ENCODE measurements at places on chromosomes 6 and 20. TPM values are rescaled to one million over a fixed set of nuclear protein-coding genes. Genes with fewer than 3 reads are reported as not detected.

DNA sequence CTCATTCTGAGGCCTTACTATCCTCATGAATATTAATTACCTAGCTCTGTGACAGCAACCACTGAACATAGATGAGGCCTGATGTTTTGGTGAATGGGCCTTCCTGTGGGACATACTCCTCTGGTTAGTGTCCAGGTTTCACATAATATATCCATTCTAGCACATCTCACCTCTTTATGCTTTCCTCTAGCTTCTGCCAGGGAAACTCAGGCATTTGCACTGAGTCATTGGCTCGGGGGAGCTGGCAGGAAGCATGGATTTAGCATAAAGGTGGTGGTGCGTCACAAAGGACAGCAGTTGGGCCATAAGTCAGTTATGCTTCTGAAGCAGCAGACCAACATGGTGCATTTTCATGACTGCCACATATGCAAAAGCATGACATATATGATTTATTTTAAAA lies 37.5 kb upstream of the TMEM170B start:
- no peak overlapping the region for H3K27ac ChIP-seq
- H3K36me3 ChIP-seq, result no peaks in the 10 kb centered on the region
- H3K4me1 ChIP-seq, result no peaks in the 10 kb centered on the region
- H3K27me3 ChIP-seq, result no peaks in the 10 kb centered on the region
- DNase-seq, result no peak

DNA sequence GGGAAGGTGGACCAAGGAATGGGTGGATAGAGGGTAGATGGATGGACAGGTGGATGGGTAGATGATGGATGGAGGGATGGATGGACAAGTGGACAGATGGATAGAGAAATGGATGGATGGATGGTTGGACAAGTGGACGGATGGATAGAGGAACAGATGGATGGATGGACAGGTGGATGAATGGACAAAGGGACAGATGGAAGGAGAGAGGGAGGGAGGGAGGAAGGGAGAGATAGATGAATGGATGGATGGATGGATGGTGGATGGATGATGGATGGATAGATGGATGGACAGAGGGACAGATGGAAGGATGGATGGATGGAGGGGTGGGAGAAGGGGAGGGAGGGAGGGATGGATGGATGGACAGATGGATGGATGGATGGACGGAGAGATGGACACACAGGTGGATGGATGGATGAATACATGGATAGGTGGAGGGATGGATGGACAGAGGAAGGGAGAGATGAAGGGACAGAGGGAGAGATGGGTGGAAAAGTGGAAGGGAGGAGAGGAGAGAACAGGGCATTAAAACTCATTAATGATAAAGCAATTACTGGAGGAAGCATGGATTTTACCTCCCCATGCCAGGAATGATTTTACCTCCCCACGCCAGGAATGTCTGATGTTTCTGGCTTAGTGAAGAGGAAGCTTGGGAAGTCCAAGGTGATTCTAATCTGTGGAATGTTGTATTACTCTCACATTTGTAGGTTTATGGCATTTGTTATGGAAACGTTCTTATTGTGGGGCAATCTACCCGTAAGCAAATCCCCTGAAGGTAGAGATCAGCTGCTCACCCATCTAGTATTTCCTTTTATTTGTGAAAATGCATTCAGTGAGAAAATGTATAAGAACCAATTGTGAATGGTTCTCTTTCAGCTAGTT lies 383.3 kb downstream of the TAF4 start:
- H3K27me3 ChIP-seq, result no peaks in the 10 kb centered on the region
- no peaks in the 10 kb centered on the region for H3K4me1 ChIP-seq
- H3K36me3 ChIP-seq, result no peaks in the 10 kb centered on the region
- H3K4me3 ChIP-seq, result no peak overlapping the region

- H3K4me1 ChIP-seq, result peaks cover 7% of the 10 kb centered on the region
- H3K4me3 ChIP-seq, result no peak overlapping the region
- no peaks in the 10 kb centered on the region for H3K27me3 ChIP-seq
- H3K27ac ChIP-seq, result peak overlapping the region; percentile 89
- peak; percentile 63 for DNase-seq
Measured at GRCh38 chr6:167735084-167735950, 91.4 kb upstream of the AFDN start.

GRCh38 chr6:157762636-157763035 lies 60.4 kb upstream of the SNX9 start:
- DNase-seq, result no peak
- no peak overlapping the region for H3K4me3 ChIP-seq
- peak overlapping the region; percentile 49 for H3K27ac ChIP-seq
- peaks cover 2% of the 10 kb centered on the region for H3K4me1 ChIP-seq
- no peaks in the 10 kb centered on the region for H3K27me3 ChIP-seq

- no peaks in the 10 kb centered on the region for H3K27me3 ChIP-seq
- no peaks in the 10 kb centered on the region for H3K36me3 ChIP-seq
- no peaks in the 10 kb centered on the region for H3K4me1 ChIP-seq
- H3K4me3 ChIP-seq, result no peak overlapping the region
Measured at GRCh38 chr6:95240514-95240913, 336.8 kb upstream of the MANEA start.

DNA sequence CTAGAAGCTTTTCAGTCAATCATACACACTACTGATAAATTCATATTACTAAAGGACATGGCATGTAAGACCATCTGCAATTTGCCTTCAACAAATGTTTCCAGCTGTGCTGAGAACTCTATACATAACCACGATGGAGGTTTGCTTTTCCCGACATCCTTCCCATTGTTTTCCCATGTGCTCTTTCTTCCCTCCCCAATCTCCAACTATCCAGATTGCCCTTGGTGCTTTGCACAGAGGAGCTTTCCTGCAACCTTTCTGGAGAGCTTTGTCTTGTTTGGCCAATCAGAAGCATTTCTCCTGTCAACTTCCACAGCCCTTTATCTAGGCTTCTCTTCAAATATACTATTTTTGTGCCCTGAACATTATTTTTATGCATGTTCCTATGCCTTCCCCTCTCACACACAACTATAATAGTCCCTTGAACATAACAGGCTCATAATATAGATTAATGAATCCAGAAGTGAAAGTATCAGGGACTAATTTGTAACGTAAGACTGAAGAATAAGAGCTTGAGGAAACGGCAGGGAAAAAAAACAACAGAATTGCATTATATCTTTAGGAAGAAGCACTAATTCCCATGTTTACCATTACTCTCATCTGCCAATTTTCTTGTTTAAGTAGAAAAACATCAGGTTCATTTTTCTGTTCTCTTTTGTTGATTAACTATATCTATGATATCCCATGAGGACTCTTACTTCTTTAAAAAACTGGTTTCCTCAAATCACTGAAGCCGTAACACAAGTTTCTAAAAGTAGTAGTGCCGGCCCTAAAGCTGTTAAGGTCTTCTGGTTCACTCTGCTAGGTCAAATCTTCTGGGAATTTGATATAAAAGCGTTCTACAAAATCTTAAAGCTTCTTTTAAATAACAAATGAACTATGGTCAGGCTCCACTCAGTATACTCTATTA lies 20.1 kb downstream of the SMLR1 start:
- peaks cover 2% of the 10 kb centered on the region for H3K36me3 ChIP-seq
- H3K4me1 ChIP-seq, result peaks cover 10% of the 10 kb centered on the region

DNA sequence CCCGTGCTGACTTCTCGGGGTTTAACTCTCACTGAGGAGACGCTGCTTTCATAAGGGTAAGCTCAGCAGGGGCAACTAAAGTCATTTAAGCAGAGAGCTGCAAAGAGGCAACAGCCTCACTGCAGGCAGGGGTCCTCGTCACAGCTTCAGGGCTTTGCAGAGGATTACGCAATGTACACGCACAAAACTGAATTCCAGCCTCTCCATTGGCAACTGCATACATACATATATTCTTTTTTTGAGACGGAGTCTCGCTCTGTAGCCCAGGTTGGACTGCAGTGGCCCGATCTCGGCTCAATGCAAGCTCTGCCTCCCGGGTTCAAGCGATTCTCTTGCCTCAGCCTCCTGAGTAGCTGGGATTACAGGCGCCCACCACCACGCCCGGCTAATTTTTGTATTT lies 2.4 kb downstream of the GMEB2 start:
- H3K4me3 ChIP-seq, result no peak overlapping the region
- H3K27me3 ChIP-seq, result no peaks in the 10 kb centered on the region
- H3K27ac ChIP-seq, result no peak overlapping the region
- no peaks in the 10 kb centered on the region for H3K36me3 ChIP-seq
- no peak for DNase-seq
- H3K4me1 ChIP-seq, result peaks cover 9% of the 10 kb centered on the region

DNA sequence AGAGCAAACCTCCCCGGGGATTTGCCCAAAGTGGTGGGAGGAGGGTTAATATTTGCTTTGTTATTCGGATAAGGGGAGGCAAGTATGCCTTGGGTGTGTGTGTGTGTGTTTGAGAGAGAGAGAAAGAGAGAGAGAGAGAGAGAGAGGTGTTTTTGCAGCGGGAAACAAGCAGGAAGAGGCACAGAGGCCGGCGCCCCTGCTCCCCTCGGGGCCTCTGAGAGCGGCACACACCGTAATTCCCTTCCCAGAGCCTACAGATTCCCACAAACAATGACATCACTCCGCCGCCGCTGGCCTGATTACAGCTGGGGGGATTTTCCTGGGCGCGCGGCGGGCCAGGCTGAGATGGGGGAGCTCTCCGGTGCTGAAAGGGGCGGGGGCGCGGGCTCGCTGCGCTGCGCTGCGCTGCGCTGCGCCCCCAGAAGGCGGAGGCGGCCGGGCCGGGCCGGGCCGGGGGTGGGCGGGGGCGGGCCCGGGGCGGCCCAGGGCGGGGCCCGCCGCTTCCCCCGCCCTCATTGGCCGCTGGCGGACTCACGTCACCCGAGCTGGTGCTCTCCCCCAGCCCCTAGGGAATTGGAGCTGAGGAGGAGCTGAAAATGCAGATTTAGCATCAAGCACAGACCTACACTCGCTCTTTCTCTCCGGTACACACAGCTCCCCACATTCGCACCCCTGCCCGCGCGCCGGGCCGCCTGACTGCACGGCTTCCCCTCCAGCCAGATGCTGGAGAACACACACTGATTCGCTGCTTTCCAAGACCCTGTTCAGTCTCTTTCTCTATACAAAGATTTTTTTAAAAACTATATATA lies at the start of gene PCSK2:
Gene PCSK2, plus strand, starts transcription at position 631 of the 809 bp plus-strand sequence. CDS start 266 bp downstream, outside the sequence.
- no peaks in the 10 kb centered on the region for H3K36me3 ChIP-seq
- H3K4me1 ChIP-seq, result no peaks in the 10 kb centered on the region
- no peak for DNase-seq
- H3K27ac ChIP-seq, result no peak within 1 kb of the TSS

GRCh38 chr6:157443066-157443800 lies 62.2 kb downstream of the ZDHHC14 start:
- no peak overlapping the region for H3K4me3 ChIP-seq
- no peak for DNase-seq
- H3K27ac ChIP-seq, result no peak overlapping the region
- peaks cover 9% of the 10 kb centered on the region for H3K4me1 ChIP-seq

GRCh38 chr20:23248461-23248882 lies 102.1 kb upstream of the NXT1 start:
- H3K27me3 ChIP-seq, result no peaks in the 10 kb centered on the region
- DNase-seq, result no peak
- H3K4me3 ChIP-seq, result no peak overlapping the region
- no peaks in the 10 kb centered on the region for H3K36me3 ChIP-seq
- H3K4me1 ChIP-seq, result no peaks in the 10 kb centered on the region

- DNase-seq, result no peak
- no peaks in the 10 kb centered on the region for H3K27me3 ChIP-seq
- no peaks in the 10 kb centered on the region for H3K36me3 ChIP-seq
- H3K4me3 ChIP-seq, result peak within 1 kb of the TSS; percentile 56
- H3K4me1 ChIP-seq, result peaks cover 23% of the 10 kb centered on the region
Measured at GRCh38 chr6:72621291-72622093, at the start of gene KCNQ5. KCNQ5 (plus strand) TSS chr6:72622064.

DNA sequence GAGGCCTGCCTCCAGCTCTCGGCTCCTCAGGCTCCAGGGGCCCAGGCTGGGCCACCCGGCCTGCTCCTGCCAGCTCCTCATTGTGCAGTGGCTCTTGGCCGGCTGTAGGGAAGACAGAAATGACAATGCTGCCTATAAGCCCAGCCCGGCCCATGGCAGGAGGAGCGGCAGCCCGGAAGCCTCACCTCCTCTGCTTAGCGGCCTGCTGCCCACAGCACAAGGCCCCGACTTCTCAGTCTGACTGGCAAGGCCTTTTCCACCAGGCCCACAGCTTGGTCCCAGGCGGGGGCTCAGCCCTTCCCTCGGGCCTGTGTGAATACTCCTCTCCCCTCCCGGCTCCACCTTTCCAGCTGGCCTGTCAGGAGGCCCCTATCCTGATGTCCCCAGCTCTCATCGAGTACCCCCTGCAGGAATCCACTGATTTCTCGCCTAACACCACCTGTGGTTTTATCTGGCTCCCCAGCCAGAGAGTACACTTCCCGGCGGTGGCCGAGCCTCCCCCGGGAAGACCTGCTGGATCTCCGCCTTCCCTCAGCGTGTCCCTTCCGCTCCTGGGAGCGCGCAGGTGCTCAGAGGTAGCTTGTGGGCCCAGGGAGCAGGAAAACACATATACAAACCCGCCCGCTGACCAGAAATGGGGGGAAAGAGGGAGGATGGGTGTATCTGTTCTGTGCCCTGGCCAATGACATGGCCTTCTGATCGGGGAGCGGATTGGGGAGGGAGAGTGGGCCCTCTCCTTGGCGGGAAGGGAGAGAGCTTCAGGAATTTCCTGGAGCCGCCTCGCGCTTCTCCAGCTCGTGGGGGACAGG lies 963 bp downstream of the DDRGK1 start:
- peak overlapping the region; percentile 99 for H3K27ac ChIP-seq
- H3K4me3 ChIP-seq, result peak overlapping the region; percentile 99
- DNase-seq, result peak; percentile 50
- H3K4me1 ChIP-seq, result peaks cover 19% of the 10 kb centered on the region
- peaks cover 8% of the 10 kb centered on the region for H3K36me3 ChIP-seq

- no peak for DNase-seq
- no peaks in the 10 kb centered on the region for H3K36me3 ChIP-seq
- H3K4me3 ChIP-seq, result no peak overlapping the region
- H3K4me1 ChIP-seq, result peaks cover 22% of the 10 kb centered on the region
Measured at GRCh38 chr20:45258259-45258658, 3.9 kb upstream of the SLPI start.

DNA sequence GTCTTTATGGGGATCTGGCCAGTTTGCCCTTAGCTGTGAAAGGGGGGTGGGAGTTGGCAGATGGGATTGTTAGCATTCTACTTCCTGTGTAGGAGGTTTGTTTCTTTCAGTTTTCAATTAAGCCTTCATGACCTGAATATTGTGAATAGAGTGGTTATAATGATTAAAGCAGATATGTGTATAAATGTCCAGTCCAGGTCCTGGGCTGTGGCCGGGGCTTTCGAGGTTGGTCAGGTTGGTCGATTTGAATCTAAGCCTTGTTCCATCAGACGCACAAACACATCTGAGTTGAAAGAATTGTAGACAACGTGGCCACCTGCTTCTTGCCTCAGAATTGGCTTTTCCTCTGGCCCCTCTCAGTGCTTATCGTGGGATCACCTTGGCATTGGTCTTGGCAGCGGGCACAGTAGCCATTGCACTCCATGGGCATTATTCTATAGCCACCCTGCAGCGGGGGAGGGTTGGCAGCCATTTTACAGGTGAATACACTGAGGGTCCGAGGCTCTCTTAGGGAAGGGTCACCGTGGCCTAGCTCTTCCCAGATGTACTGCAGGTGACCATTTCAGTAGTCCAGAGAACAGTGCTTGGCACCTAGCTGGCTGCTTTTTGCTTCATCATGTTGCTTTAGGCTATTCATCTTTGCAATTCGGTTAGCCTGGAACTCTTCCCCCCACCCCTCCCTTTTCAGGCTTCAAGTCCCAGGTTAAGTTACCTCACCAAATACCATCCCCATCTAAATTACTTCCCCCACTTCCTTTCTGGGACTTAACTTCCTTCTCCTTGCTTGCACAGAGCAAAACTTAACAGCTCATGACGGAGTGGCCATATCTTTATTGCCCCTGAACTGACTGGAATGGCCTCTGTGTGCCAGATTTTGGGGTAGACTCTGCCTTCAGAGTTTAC lies 1.1 kb downstream of the RNF114 start:
- peak overlapping the region; percentile 96 for H3K27ac ChIP-seq
- no peak for DNase-seq
- H3K4me1 ChIP-seq, result peaks cover 36% of the 10 kb centered on the region
- no peaks in the 10 kb centered on the region for H3K27me3 ChIP-seq
- peak overlapping the region; percentile 86 for H3K4me3 ChIP-seq

BPI gene
- 0.08 TPM for total RNA-seq

HDDC2 gene
- total RNA-seq, result 8.8 TPM

GSTA2 gene
- 2.2 TPM for total RNA-seq

OPRL1 gene
- total RNA-seq, result 0.42 TPM

LY6G6F gene
- total RNA-seq, result 3.2 TPM
